ENCODE measurements at places on chromosomes 12 and 14.

DNA sequence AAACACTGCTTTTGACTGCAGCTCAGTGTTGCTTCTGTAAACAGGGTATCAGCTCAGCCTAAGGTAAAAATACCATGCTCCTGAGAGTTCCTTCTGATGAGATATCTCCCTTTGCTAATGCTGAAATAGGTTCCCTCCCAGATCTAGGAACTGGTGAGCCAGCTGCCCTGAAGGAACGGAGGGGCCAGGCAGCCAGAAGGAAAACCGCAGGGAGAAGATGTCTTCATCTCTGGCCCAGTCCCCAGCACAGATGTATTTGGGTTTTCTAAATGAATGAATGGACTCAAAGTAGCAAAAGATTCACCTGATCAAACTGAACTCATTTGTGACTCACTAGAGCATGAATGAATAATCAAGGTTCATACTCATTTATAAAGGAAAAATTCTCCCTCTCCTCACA is 247.8 kb downstream of the MSRB3 start:
- no peak for DNase-seq

- no peak for DNase-seq
Measured at GRCh38 chr14:89249065-89249695, 167.9 kb downstream of the FOXN3 start.

- no peak for DNase-seq
Measured at GRCh38 chr14:104557086-104557485, 22.5 kb upstream of the C14orf180 start.

GRCh38 chr12:28017126-28017872 is 44.8 kb upstream of the PTHLH start:
- no peak for DNase-seq
